CD4-positive, alpha-beta T cell treated with Interleukin-21 for 1 hour (primary cell): ENCODE measurements at places on chromosomes 16 and 17.
A peak's percentile ranks its signal among the peaks of the same experiment; 100 is the strongest.

GRCh38 chr16:89103781-89104180 lies 10.1 kb downstream of the ACSF3 start:
- no peak for DNase-seq

DNA sequence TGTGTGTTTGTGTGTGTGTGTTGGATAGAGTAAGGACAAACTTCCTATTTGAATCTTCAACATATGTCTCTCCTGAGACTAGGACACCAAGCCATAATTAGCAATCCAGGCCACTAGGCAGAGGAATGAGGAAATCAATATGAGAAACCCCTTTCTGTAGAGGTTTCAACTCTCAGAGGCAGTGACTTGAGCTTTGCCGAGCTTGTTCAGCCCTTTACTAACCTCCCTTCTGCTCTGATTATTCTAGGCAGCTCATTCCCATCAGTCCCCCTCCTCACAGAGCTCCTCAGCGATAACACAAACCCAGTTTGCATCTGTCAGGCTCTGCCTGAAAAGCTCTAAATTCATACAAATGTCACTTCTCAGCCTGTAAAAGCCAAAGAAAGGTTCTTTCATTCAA lies 1030.3 kb downstream of the CDH8 start:
- no peak for DNase-seq

- DNase-seq: no peak
These were observed 303.7 kb downstream of the ZFHX3 start for GRCh38 chr16:72744076-72744793.

DNA sequence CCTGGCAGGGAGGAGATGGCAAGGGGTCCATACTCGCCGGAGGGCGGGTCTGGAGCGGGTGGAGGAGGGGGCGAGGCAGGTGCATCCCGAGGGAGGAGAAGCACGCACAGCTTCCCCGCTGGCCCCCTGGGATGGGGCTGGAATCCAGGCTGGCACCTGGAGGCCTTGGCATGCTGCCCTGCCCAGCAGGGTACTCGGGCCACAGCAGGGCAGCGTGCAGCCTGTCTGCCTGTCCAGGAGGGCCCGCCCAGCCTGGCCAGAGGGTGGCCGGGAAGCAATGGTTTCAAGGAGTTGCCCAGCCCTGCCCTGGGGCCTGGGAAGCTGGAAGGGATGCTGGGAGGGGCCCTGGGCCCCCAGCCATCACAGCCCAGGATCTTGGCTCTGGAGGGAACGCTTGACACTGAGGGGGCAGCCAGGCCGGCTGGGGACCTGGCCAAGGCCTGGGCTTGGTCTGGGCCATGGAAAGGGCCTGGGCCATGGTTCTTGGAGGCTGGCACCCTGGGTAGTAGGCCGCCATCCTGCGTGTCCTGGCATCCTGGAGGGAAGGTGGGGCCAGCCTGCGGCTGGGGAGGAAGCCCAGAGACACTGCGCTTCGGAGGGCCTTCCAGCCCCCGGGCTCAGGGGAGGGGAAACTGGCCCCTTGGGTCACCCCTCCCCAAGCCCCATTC lies 1.1 kb downstream of the GLIS2 start:
- no peak for DNase-seq

DNA sequence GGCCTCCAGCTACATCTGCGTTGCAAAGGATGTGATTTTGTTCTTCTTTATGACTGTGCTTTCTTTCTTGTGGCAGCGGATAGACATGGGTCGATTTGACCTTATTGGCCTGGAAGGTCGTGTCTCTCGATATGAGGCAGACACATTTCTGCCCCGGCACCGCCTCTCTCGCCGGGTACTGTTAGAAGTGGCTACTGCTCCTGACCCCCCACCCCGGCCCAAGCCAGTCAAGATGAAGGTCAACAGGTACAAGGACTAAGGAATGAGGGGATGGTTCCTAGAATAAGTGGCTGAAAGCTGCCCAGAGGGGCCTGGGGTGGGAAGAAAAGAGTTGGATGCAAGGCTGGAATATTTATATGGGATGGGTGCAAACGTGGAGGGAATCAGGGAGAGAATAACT lies 21.1 kb downstream of the SRCAP start:
- no peak for DNase-seq

GRCh38 chr17:20267459-20267842 lies 199.9 kb downstream of the LGALS9B start:
- peak; percentile 53 for DNase-seq

- no peak for DNase-seq
These were observed 465.0 kb upstream of the MAF start for GRCh38 chr16:80065541-80065940.

- no peak for DNase-seq
These were observed 67.8 kb downstream of the GOSR1 start for GRCh38 chr17:30545024-30545423.

GRCh38 chr16:71524566-71525553 lies 1.4 kb upstream of the CHST4 start:
- no peak for DNase-seq

DNA sequence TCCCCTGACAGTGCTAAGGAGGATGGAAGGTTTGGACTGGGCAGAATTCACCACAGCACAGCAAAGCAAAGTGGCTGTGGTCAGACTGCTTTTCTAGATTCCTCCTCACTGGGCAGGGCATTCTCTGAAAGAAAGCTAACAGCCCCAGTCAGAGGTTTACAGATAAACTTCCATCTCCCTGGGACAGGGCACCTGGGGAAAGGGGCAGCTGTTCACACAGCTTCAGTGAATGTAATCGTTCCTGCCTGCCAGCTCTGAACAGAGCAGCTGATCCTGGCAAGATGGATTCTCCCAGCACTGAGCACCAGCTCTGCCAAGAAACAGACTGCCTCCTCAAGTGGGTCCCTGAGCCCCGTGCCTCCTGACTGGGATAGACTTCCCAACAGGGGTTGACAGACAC lies 42.4 kb upstream of the KIF2B start:
- no peak for DNase-seq

DNA sequence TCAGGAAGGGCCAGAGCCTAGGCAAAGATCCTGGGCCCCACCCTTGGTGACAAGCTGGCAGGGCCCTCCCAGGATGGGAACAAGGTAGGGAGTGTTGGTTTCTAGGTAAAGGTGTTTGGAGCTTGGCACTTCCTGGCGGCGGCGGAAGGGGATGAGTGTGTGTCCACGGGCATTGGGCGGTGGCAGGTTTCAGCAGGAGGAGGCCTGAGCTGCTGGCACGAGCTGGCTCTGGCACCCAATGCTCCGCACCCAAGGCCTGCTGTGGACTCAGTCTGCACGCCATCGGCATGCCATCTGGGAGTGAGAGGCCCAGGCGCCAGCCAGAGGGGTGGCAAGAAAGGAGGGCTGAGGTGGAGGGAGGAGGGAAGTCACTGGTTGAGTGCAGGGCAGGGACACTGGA lies 46.9 kb upstream of the TAC4 start:
- DNase-seq: no peak

GRCh38 chr17:73625991-73626673 lies 18.1 kb downstream of the SDK2 start:
- no peak for DNase-seq

- no peak for DNase-seq
These were observed 8.2 kb upstream of the COL1A1 start for GRCh38 chr17:50209472-50210239.

- no peak for DNase-seq
These were observed 21.6 kb upstream of the NCBP3 start for GRCh38 chr17:3867606-3868005.

- DNase-seq: no peak
These were observed 78.0 kb downstream of the MPRIP start for GRCh38 chr17:17120294-17120693.

- no peak for DNase-seq
These were observed 74.1 kb downstream of the ABCC12 start for GRCh38 chr16:48081656-48082055.

- no peak for DNase-seq
These were observed 63.7 kb downstream of the HS3ST3A1 start for GRCh38 chr17:13537871-13538643.

- peak; percentile 4 for DNase-seq
These were observed 138.9 kb upstream of the CES5A start for GRCh38 chr16:56013962-56014552.

GRCh38 chr16:4351880-4352279 lies 759 bp upstream of the PAM16 start:
- no peak for DNase-seq

- DNase-seq: no peak
These were observed 20.9 kb downstream of the TMEM11 start for GRCh38 chr17:21193031-21193430.
